Fibroblast of lung (primary cell): ENCODE measurements at places on chromosomes 3 and 15. TPM values are rescaled to one million over a fixed set of nuclear protein-coding genes. Genes with fewer than 3 reads are reported as not detected.

Gene TMEM40
- total RNA-seq = under 0.01 TPM in 1 of 2 replicates, not detected in the other

Gene PEX5L
- 0.51 and 5.9 TPM in 2 replicates for total RNA-seq

Gene ACSBG1
- not detected in 2 replicates for total RNA-seq

Gene LRRC49
- 20.5 and 31.5 TPM in 2 replicates for total RNA-seq

Gene ZNF501
- total RNA-seq = 11.3 and 16.0 TPM in 2 replicates

Gene MYLK
- total RNA-seq = 740 and 941 TPM in 2 replicates
